ENCODE measurements at places on chromosomes 3 and 15.

- no peak for DNase-seq
These were observed 228.4 kb downstream of the DIPK2A start for GRCh38 chr3:144200004-144200403.

DNA sequence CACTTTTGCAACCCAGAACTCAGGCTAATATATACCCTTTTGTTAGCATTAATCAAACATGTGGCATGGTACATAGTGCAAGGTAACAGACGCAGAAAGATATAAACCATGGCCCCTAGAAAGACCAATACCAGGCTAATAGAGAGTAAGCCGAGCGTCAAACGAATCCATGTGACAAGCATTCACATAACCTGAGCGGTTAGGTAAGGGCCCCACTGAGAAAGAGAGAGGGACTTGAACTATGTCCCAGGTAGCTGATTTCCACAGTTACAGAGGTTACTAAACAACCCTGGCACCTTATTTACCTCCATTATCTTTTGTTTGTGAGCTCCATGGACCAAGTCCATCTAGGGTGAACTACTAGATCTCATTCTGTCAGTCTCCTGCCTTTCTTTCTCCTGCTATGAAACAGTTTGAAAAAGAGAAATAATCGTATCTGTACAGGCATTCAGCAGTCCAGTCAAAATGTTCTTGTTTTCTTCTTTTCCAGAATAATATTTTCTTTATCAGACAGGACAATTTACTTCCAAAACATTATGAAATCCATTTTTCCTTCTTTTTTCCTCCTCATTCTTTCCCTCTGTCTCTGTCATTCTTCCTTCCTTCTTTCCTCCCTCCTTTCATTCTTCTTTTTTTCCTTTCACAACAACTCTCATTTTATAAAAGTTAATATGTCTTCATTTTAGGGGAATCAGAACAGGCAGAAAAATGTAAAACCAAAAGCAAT lies 30.5 kb upstream of the TNFSF10 start:
- no peak for DNase-seq

DNA sequence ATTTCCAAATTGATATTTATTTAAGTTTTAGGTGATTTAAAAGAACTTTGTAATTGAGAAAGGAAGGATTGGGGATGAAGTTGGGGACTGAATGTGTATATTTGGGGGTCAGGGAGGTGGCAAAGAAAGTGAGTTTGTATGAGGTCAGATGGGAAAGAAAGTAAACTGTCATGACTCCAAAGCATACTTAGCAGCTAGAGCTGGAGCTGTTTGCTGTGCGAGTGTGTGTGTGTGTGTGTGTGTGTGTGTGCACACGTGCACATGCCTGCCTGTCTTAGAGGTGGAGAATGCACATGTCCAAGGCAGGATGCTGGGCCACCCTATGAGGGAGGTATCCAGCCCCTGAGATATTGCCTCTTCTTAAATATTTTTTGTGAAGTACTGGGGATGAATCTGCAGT lies 21.0 kb downstream of the BOC start:
- no peak for DNase-seq

- DNase-seq, result no peak
These were observed 70.2 kb downstream of the EFCAB12 start for GRCh38 chr3:129358177-129358771.

GRCh38 chr3:129822679-129823078 lies 70.8 kb downstream of the TMCC1 start:
- DNase-seq, result no peak

GRCh38 chr3:82132210-82133069 lies 371.0 kb upstream of the GBE1 start:
- DNase-seq, result no peak

- DNase-seq, result no peak
These were observed 9.1 kb downstream of the BCL2L10 start for GRCh38 chr15:52103217-52104207.

GRCh38 chr15:50075319-50075718 lies 43.7 kb downstream of the ATP8B4 start:
- DNase-seq, result no peak

GRCh38 chr3:70028361-70028760 lies 28.8 kb downstream of the SAMMSON start:
- DNase-seq, result no peak

DNA sequence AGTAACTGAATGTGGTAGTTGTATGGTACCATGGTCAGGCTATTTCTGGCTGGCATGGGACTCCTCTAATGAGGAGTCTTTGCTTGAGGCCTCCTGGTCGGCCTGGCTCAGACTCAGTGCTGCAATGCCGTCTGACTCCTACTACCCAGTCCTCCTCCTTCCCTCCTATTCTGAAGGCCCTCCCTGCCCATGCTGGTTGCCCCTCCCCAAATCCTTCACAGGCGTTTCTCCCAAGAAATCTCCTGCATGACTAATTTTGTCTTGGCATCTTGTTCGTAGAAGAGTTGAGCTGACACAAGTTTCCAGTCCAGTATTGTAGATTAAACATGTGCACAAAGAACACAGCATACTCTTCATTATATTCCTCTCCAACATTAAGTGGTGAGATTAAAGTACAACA lies 115.5 kb downstream of the NFKBIZ start:
- DNase-seq, result peak; percentile 29

DNA sequence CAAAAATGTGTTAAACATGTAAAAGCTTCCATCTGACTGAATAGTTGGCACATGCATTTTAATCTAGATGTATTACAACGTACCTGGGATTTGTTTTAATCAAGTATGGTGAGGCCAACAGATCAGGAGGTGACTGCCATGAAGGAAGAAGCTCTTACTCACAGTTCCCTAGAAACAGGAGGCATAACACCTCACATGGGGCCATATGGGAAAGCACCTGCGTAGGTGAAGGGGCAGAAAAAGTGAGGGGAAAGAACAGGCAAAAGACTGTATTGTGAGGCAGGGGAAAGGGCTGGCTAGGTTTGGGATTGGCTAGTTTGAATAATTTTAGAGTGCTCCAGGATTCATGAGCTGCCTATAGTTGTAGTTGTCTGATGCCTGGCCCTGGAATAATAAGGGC lies 9.6 kb downstream of the SQOR start:
- DNase-seq, result no peak

- DNase-seq, result no peak
These were observed 17.5 kb upstream of the RAD18 start for GRCh38 chr3:8980756-8981257.

- no peak for DNase-seq
These were observed 22.7 kb downstream of the KLHL6 start for GRCh38 chr3:183532620-183533411.

DNA sequence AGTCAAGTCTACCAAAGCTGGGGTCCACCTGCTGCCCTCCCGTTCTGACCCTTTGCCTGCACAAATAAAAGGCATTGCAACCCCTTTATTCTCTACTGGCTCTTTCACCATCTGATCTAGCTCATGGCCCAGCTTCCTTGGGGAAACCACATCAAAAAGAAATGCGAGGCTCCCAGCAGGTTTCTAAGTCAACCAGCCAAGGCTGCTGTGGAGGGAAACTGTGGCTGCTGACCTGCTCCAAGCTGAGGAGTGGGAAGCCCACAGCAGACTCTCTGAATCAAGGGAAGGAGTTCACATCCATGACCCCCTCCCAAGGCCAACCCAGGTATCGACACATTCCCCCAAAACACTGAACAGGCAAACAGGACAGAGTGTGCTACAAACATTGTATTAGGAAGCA lies 25.2 kb upstream of the SLCO2A1 start:
- DNase-seq, result no peak

- DNase-seq, result no peak
These were observed 51.2 kb downstream of the CFAP20DC start for GRCh38 chr3:58998476-58999117.

- no peak for DNase-seq
These were observed 37.6 kb upstream of the RHCG start for GRCh38 chr15:89533861-89534544.

DNA sequence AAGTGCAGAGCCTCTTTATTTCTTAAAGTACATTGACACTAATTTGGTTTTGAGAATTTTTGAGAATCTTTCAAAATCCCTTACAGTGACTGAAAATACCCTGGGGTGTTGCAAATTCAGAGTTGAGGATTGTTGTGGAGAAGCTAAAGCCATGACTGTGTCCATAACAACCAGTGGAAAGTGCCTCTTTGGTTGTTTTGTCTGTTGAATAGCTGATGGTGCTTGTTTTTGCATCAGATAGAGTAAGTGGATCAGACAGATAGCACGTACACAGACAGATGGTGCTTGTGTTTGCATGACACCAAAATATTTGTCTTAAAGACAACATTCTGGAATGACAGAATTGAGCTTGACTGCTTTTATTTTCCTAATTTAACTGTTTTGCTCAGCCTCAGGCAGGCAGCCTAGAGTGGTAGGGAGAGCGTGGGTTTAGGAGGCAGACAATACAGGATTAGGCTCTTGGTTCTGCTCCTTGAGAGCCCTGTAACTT lies 265.0 kb downstream of the IL20RB start:
- DNase-seq, result no peak

- DNase-seq, result no peak
These were observed 230.9 kb upstream of the UBE2E1 start for GRCh38 chr3:23574822-23575315.

DNA sequence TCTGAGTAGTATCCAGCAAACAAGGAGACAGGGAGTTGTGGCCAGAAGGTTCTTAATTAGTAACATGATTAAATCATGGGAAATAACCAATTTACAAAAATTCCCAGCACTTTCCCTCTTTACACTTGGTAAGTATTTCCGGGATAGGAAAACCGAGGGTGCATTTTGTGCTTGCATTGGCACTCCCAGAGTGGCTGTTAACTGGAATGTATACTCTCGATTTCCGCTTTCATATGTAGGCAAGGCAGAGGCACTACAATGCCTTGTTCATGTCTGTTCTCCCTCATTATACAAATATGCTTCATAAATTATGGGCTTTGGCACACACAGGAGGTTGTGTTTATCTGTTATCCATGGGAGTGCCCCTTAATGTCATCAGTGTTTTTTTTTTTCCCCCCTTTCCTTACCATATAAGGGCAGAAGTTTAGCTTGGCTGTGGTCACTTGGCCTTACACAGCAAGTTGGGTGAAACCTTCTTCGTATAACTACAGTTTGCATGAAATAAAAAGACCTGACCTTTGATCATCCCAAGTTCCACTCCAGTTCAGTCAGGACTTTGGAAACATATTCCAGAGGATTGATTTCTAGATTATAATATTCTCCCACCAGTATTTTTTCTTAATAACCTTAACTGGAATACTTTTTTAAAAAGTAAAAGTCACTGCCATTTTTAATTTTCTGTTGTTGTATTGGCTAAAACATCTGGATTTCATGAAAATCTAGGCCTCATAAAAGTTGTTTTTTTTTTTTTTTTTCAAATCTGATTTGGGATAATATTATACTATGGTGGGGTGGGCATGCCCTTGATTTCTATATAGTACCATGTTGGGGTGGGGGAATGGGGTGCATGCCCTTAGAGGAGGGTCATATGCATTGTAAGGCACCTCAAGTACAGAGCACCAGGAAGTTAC lies 8.9 kb downstream of the TPM1 start:
- DNase-seq, result no peak

- DNase-seq, result no peak
These were observed 55.4 kb downstream of the ASTE1 start for GRCh38 chr3:130971208-130971607.

GRCh38 chr3:194350726-194351071 lies 429 bp downstream of the CPN2 start:
- DNase-seq, result no peak
